ENCODE measurements at places on chromosomes 7 and 10.
A peak's percentile ranks its signal among the peaks of the same experiment; 100 is the strongest.

DNA sequence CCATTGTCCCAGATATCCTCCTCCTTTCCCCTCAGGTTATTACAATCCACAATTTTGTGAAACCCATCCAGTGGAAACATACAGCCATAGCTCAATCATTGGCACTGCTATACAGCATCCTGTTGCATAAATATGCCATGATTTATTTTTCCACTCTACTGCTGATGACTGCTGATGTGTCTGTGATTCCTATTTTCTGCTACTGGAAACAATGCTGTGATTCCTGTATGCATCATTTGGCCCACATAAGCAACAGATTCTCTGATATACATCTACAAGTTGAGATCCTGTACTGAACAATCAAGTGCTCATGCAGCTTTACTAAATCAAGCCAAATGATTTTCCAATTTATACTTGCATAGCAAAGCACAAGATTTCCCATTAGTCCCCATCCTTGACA is 39.6 kb downstream of the CUL2 start:
- DNase-seq: no peak

DNA sequence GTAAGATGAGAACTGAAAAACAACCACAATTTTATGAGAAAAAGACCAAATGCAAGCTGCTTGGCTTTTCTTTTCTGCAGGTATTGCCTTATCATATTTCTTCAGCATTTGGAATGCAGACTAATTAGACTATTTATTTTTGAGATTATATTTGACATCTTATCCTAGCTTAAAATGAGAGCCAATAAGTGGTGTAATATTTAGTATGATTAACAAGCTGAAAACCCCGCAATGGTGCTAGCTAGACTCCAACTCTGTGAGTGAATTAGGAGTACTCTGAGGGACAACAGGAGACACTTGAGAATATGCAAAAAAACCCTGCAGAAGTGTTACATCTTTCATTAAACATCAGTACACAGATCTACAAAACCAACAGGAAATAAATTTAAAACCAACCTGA is 180.3 kb upstream of the MEOX2 start:
- no peak for DNase-seq

DNA sequence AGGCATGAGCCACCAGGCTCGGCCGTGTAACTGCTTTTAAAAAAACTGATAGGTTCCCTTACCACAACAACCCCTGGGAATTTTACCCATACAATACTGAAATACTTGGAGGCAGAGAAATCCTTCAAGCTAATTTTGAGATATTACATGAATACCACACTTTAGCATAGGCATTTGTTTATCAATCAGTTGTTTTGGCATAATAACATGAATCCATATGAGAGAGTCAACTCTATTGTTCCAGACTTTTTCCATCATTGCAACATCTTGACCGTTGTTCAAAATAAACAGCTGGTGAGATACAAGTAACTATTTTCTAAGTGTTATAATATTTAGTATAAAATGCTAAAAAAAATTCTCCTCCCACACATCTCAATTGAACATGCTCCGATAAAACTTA is 36.8 kb downstream of the LAMB4 start:
- DNase-seq: no peak

DNA sequence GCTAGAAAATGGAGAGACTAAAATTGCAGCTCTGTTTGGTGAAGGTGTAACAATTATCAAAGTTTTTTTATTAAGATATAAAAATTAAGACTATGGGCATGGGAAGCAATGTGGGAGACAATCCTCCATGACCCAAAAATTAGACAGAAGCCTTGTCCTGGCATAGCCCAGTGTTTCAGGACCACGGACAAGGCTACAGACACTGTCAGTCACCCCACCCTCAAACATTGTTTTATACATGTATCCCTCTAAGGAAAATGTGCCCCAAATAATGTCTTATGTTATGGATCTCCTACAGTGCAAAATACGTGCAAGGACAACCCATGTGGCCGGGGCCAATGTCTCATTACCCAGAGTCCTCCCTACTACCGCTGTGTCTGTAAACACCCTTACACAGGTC is 24.0 kb downstream of the HABP2 start:
- peak; percentile 2 for DNase-seq

DNA sequence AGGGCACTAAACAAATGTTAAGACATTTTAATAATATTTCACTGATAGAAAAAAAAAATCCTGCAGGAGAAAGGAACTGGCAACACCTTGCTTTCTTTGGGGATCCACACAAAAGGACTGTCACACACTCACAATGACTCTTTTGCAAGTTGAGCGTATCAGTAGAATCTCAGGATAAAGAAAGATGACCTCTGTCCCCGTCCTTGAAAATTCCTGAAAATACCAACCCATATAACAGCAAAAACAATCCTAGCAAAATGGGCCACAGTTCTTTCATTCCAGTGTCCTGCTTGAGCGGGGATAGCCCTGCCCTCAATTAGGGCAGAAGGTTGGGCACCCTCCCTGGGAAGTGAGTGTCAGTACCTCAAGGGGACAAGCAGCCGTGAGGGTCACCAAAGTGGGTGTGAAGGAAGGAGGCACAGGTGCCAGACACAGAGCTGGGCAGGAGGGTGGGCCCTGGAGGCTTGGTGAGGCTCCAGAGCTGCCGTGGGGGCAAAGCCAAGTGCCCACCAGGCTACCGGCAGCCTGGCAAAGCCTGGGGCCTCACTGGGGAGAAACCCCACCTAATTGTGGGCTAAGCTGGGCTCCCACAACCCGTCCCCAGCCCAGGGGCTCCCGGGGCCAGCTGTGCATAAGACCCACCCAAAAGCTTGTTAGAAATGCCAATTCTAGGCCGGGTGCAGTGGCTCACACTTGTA is 2.8 kb downstream of the WDR86 start:
- no peak for DNase-seq

- no peak for DNase-seq
Observed at GRCh38 chr10:9299966-9300365, 1245.5 kb downstream of the GATA3 start.

DNA sequence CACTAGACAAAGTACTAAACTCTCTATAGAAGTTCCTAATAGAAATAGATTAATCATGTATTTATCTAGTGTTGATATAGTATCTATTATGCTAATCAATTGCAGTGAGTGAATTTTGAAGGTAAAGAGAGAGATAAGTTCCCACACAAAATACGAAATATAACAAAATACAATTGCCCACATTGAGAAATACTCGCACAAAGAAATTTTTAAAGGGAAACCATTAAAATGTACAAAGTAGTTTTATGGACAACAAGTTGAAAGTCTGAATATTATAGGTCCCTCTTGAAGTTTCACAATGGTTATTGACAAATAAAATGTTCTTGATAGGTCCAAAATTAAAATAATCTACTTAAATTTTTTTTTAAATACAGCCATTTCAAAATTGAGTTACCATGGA is 1031.1 kb downstream of the SORCS1 start:
- no peak for DNase-seq

- DNase-seq: peak; percentile 49
Observed at GRCh38 chr7:100430493-100431285, 1.1 kb downstream of the MEPCE start.

- no peak for DNase-seq
Observed at GRCh38 chr10:101403161-101403560, 49.2 kb downstream of the BTRC start.

DNA sequence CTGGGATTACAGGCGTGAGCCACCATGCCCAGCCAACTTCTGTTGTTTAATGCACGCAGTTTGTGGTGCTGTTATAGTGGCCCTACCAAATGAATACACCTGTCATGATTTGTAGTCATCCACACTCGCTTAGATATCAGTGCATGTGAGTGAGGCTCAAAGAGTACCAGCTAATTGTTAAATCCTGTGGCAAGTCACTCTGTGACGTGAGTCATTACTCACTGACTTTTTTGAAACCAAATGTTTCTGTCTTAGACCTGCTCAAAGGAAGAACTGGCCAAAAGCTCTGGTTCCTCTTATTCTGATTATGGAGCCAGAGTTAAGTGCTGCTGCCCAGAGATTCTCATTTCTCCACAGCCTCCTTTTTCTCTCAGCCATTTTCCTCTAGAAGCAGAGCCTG is 109.4 kb downstream of the PRKAG2 start:
- peak; percentile 75 for DNase-seq

GRCh38 chr10:59181668-59182067 is 5.2 kb downstream of the PHYHIPL start:
- DNase-seq: peak; percentile 20

DNA sequence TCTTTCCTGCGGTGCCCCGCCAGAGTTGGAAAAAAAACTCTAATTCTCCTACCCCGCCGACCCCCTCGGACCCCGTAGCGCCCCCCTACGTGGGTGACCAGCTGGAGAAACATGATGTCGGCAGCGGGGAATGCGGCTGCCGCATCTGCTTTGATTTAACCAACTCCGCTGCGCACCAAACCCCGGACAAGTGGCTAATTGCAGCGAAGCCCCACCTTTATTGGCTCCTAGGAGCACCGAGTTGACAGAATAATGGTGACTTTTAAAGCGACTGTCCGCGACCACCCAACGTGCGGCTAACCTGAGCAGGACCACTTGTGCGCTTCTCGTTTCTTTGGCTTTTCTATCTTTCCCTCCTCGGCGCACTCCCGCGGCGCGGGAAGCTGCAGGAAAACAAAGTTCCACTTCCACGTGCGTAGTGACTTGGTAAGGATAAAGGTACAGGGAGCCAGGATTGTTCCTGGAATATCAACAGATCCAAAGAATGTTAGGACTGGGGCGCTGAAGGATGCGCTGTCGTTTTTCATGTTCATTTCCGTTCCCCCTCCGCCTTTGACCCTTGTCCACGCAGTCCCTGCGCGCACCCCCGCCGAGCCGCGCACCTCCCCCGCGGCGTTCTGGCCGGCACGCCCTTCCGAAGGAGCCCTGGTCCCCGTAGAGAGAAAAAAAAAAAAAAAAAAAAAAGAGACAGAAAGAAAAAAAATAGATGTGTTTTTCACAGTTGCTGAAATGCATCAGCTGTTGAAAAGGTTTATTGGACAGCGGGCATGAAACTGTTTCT is 1.4 kb downstream of the WNT16 start:
- no peak for DNase-seq

DNA sequence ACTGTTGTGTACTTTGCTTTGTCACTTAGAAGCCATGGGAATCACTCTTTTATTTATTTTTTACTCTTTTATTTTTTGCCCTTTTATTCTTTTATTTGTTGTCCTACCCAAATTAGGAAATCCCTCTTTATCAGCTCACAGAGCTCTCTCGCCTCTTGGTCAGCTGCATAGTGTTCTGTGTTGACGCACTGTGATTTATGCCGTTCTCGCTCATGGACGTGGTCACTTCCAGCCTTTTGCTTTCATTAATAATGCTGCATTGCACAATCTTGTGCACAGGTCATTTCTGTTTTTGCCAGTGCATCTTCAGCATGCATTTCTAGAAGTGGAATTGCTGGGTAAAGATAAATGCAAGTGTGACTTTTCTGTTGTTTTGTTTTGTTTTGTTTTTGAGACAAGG is 42.3 kb downstream of the FBH1 start:
- DNase-seq: no peak

DNA sequence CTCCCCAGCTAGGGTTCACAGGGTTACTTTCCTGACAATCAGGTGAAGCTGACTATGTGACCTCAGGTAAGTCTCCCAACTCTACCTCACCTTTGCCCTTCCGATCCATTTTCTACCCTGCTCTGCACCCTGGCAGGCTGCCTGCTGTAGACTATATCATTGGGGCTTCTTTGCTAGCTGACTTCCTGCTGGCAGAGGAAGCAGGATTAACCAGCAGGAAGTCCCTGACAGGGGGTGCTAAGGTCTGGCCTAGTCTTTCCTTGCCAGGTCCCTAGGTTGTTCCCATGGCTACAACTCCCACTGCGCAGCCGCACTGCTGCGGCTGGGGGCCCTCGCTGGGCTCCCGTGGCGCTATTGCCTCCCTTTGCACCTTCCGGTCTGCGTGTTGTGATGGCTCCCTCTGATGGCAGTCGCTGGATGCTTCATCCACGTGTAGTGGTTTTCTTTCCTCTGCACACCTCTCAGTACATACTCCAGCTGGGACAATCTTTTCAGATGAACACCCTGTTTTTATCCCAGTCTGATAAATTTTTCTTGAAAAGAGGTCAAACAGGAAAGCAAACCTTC is 365.9 kb downstream of the REEP3 start:
- DNase-seq: no peak

DNA sequence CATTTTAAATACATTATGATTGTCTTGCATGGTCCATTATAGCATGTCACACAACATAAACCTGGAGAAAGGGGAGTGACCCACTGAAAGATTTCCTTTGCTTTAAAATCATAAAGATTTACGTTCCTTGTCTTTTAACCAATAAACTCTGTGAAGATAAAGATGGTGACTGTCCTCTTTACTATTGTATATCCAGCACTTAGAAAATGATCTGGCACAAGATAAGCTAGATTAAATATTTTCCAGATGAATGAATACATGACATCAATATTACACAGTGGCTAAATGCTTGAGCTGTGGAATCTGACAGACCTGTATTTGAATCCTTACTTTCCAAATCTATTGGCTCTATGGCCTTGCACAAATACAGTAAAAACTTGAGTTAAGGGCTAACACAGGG is 938.4 kb downstream of the SORCS1 start:
- no peak for DNase-seq

GRCh38 chr10:46526682-46527038 is 29.8 kb downstream of the GPRIN2 start:
- no peak for DNase-seq

DNA sequence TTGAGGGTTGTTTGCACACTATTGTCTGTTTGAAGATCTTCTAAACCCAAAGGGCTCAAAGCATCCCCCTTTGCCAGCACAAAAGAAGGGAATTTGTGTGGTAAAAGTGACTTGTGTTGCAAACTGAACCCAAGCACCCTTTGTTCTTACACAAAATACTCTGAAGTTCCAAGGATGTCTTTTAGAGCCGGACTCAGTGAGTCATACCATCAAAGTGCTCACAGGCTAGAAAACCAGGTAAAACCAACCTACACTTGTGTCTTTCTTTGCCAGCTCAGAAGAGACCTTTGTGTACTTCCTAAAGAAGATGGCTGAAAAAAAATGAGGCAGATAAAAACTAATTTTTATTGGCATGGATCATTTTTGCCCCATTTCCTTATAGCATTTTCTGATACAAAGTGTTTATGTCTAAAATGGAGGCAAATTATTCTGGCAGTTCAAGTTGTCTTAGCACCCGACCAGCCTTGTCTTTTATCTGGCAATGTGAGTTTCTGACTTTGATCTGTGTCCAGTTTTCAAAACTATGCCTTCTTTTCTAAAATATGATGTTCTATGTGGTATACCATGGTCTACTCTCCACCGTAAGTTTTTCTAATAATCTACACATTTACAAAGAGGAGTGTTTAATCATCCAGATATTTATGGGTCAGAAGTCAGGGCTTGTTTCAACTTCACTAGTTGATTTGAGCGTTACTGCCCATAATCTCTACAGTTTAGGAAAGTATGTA is 128.4 kb upstream of the FZD1 start:
- DNase-seq: no peak

GRCh38 chr7:134854816-134855215 is 75.4 kb downstream of the CALD1 start:
- peak; percentile 35 for DNase-seq

Data from MV-4-11 (cell line).